T-helper 9 cell (primary cell): ENCODE measurements at places on chromosomes 3 and 15.

GRCh38 chr15:100242989-100243388 lies 98.8 kb downstream of the ADAMTS17 start:
- DNase-seq, result no peak

DNA sequence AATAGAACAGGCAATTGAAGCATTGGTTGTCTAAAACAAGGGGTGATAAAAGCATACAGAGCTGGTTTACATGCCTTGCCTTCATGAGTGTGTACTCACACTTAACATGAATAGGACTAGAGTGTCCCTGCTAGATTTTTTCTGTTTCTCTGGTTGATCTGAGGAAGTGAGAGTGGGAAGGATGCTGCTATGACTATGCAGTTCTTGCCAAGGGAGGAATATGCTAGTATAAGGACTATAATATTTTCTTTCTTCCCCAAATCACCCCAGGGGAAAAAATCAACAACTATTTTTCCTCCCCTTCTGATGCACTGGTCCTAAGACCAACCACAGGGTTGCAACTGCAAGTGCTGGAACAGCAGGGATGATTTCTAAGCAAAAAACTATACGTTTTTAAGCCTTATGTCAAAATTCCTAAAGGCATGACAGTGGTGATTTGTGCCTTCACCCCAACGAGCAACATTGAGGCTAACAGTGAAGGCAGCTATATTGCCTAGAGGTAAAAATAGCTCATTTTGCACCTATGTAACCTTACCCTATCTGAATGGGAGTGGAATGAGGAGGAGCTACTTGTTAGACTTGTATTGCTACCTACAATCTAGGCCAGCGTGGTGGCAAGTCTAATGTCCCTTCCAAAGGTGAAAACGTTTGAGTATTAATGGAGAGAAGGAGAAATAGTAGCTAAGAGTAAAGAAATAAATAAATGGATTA lies 33.5 kb upstream of the USP8 start:
- DNase-seq, result no peak

- DNase-seq, result no peak
Observed at GRCh38 chr3:189632242-189632641, 1.1 kb downstream of the TP63 start.

GRCh38 chr3:76198086-76198485 lies 412.7 kb upstream of the ZNF717 start:
- no peak for DNase-seq

DNA sequence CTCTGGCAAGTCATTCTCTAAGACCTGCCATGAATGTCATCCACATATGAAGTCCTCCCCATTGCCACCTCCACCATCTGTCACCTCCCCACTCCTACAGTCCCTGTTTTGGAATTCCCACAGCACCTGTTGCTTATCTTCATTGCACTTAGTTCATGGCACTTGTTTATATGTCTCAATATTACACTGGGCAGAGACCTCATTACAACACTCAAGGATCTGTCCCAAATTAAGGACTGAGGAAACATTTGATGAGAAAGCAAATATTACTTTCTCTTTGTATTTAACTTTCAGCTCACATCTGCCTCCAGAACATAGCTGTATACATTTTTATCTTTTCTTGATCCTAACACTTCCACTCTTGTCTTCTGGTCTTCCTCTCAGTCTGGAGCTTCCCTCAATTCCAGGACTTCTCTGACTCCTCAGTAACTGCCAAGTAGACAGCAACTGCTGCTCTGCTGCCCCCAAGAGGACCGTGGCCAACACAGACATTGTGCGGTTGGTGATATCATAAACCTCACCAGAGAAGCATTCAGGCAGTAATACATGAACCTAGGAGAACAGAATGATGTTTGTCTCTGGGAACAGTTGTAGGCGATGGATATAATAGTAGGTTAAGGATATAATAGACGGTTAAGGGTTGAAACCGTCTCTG lies 45.0 kb upstream of the FGF12 start:
- DNase-seq, result no peak
